ENCODE measurements at places on chromosomes 6 and 20. TPM values are rescaled to one million over a fixed set of nuclear protein-coding genes. Genes with fewer than 3 reads are reported as not detected.
A peak's percentile ranks its signal among the peaks of the same experiment; 100 is the strongest.

CDH4 gene
- not detected for total RNA-seq

ARG1 gene
- not detected for total RNA-seq

TMEM170B gene
- total RNA-seq: 6.9 TPM

ISM1 gene
- total RNA-seq: not detected

E2F1 gene
- total RNA-seq: 57.2 TPM

PROKR2 gene
- not detected for total RNA-seq

UST gene
- 15.2 TPM for total RNA-seq

- DNase-seq: no peak
Observed at GRCh38 chr20:47062226-47062890, 167.7 kb downstream of the EYA2 start.

GRCh38 chr6:117956386-117956785 lies 49.3 kb downstream of the SLC35F1 start:
- peak; percentile 32 for DNase-seq

- DNase-seq: no peak
Observed at GRCh38 chr6:135182071-135183001, 1.2 kb downstream of the MYB start.

- no peak for DNase-seq
Observed at GRCh38 chr20:48730977-48731376, 96.8 kb downstream of the PREX1 start.

- DNase-seq: no peak
Observed at GRCh38 chr6:73832313-73832712, 136.3 kb downstream of the CD109 start.

DNA sequence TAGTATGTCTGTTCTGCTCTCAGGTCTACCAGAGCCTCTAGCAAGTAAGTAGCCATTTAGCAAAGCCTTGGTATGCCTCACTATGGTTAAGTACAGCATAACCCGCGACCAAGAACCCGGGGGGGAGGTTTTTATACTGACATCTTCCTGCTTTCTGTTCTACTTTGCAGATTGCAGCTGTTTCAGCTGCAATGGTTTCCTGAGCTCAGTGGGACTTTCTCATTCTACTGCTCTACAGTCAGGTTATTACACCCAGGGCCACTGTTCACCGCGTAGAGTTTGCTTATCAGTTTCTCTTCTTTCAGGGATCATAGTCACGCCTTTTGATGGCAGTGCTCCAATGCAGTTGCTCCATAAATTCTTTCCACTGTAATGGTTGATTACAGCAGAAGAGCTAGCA lies 631.3 kb downstream of the TFAP2A start:
- DNase-seq: no peak

GRCh38 chr20:44056010-44056698 lies 130.8 kb downstream of the JPH2 start:
- DNase-seq: no peak

GRCh38 chr6:12024216-12024615 lies 12.1 kb downstream of the HIVEP1 start:
- DNase-seq: no peak

DNA sequence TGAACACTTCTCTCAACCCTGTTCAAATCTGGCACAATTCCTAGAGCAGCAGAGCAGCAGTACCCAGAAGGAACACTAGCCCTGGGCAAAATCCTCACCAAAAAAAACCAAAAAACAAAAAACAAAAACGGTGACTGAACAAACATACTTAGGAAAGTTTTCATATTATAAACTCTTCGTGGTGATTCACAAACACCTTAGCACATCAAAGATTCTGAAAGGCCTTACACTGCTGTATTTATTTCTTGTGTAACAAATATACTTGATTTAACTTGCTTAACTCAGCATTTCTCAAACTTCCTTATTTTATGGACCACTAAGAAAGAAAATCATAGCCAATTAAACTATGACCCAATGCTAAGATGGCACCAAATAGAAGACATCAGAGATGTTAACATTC lies 57.8 kb upstream of the RREB1 start:
- DNase-seq: no peak

- DNase-seq: peak; percentile 69
Observed at GRCh38 chr20:50251992-50252511, 61.4 kb downstream of the CEBPB start.

DNA sequence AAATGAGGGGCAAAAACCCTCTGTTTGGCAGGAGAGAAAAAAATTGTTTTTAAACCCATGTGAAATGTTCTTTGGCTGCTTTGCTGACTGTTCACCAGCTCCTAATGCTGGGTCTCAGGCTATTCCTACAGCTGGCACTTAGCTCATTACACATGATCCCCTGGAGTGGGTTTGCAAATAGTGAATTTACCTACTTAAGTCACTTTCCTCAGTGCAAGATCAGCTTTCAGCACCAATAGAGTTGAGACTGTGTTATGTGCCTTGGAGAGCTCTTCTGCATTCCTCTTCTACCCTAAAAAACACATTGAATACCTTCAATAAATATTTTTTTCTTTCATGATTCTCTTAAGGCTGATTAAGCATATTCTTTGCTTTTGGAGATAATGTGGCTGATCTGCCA lies 58.4 kb upstream of the PRDM1 start:
- no peak for DNase-seq

- DNase-seq: peak; percentile 77
Observed at GRCh38 chr6:16901782-16902181, 140.5 kb upstream of the ATXN1 start.

GRCh38 chr20:14355791-14356190 lies 18.4 kb upstream of the FLRT3 start:
- DNase-seq: no peak

DNA sequence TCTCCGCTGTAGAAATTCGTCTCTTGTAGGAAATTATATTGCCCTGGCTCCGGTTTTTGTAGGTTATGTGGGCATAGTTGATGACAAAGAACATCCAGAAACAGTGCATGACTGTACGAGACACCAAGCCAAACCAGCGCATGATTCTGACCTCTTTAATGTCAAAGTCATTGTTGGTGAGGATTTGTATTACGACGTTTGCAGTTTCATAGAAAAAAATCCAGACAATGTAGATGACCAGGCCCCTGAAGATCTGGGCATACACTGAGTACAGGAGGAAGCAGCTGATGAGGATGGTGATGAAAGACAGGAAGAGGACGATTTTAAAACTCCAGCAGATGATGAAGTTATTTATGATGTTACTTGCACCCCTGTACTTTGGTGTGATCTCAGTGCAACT lies 39.1 kb upstream of the TBC1D22B start:
- DNase-seq: no peak

DNA sequence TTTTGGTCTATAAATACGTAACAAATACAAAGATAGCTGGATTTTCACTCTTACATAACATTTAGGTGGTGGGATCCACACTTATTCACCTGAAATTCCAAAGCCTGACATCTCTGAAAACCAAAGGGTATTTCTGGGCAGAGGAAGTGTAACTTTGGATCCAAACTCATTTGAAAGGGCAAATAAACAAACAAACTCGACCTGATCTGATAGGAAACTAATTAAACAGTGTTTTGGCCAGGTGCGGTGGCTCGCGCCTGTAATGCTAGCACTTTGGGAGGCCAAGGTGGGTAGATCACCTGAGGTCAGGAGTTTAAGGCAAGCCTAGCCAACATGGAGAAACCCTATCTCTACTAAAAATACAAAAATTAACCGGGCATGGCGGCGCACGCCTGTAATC lies 128.9 kb downstream of the ZMYND8 start:
- DNase-seq: no peak

GRCh38 chr6:98894810-98895209 lies 52.9 kb downstream of the FBXL4 start:
- DNase-seq: no peak

- DNase-seq: peak; percentile 31
Observed at GRCh38 chr6:109024784-109025183, 69.9 kb downstream of the SESN1 start.

- DNase-seq: no peak
Observed at GRCh38 chr20:54362283-54362682, 113.1 kb upstream of the DOK5 start.

DNA sequence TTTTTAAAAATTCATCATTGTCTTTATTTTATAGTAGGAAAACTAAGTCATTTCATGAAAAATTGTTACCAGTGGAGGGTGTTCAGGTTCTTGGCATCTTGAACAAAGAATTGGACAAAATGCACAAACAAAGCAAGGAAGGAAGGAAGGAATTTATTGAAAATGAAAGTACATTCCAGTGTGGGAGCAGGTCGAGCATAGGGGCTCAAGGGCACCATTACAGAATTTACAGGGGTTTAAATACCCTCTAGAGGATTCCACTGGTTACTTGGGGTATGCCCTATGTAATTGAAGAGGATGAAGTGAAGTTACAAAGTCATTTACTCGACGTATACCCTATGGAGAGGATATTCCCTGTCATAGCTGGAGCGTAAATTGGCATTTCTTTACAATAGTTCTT lies 37.4 kb upstream of the HDAC2 start:
- DNase-seq: no peak

DNA sequence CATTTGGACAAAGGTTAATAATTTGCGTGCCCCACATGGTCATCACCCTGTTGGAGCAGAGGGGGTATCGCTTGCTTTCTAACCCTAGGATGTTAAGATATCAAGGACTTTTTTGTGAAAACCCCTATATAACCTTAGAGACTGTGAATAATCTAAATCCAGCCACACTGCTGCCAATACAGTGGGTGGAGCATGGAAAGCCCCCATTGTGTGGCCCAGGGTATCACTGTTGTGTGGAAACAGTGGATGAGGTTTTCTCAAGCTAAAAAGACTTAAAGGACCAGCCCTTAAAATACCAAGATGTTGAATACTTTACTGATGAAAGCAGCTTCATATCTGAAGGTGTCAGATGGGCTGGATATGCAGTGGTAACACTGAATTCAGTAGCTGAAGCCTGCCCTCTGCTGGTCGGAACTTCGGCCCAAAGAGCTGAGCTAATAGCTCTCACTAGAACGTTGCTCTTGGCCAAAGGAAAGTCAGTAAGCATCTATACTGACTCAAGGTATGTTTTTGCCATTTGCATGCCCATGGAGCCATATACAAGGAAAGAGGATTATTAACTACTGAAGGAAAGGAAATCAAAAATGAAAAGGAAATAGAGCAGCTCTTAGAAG lies 695.2 kb downstream of the PHF3 start:
- DNase-seq: peak; percentile 57

GRCh38 chr6:25732468-25733198 lies 21.9 kb upstream of the SLC17A4 start:
- no peak for DNase-seq

DNA sequence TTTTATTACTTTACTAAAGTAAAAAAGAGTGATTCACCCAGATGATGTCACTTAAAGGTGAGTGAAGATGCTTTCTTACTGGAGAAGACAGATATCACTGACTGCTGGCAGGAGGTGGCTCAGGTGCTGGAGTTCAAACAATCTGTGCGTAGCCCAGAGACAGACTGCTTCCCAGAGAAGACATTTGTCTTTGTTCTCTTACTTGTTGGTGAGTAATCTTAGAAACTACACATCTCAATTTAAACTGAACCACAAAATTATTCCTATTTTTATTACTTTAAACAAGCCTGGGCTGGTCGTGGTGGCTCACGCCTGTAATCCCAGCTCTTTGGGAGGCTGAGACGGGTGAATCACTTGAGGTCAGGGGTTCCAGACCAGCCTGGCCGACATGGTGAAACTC lies 92.2 kb downstream of the CEP162 start:
- DNase-seq: peak; percentile 1

GRCh38 chr20:6490849-6491248 lies 276.6 kb upstream of the BMP2 start:
- DNase-seq: no peak

Data from MG63 (cell line).